Heart right ventricle (tissue), 16 donors: ENCODE measurements at places on chromosomes 5 and 9. TPM values are rescaled to one million over a fixed set of nuclear protein-coding genes. Genes with fewer than 3 reads are reported as not detected.
A peak's percentile ranks its signal among the peaks of the same experiment; 100 is the strongest.

The RASEF gene
- not detected for total RNA-seq

The QRFP gene
- total RNA-seq = not detected

The OR1J2 gene
- total RNA-seq = not detected

The LRRC19 gene
- total RNA-seq = not detected

The FOXD4L6 gene
- not detected for total RNA-seq

The NMUR2 gene
- not detected for total RNA-seq

GRCh38 chr9:35598866-35599590, 6.0 kb upstream of the TESK1 start:
- no peak overlapping the region for H3K27ac ChIP-seq
- H3K27me3 ChIP-seq = no peaks in the 10 kb centered on the region

GRCh38 chr5:138264183-138264582, 10.2 kb downstream of the GFRA3 start:
- H3K4me1 ChIP-seq = no peaks in the 10 kb centered on the region
- H3K4me3 ChIP-seq = no peak overlapping the region
- H3K27me3 ChIP-seq = no peaks in the 10 kb centered on the region
- no peak overlapping the region for H3K27ac ChIP-seq
- H3K36me3 ChIP-seq = no peaks in the 10 kb centered on the region
- DNase-seq = no peak

GRCh38 chr9:90726215-90726614, 75.4 kb upstream of the SYK start:
- DNase-seq = no peak
- no peaks in the 10 kb centered on the region for H3K27me3 ChIP-seq
- H3K27ac ChIP-seq = no peak overlapping the region
- no peaks in the 10 kb centered on the region for H3K4me1 ChIP-seq
- no peaks in the 10 kb centered on the region for H3K36me3 ChIP-seq

DNA sequence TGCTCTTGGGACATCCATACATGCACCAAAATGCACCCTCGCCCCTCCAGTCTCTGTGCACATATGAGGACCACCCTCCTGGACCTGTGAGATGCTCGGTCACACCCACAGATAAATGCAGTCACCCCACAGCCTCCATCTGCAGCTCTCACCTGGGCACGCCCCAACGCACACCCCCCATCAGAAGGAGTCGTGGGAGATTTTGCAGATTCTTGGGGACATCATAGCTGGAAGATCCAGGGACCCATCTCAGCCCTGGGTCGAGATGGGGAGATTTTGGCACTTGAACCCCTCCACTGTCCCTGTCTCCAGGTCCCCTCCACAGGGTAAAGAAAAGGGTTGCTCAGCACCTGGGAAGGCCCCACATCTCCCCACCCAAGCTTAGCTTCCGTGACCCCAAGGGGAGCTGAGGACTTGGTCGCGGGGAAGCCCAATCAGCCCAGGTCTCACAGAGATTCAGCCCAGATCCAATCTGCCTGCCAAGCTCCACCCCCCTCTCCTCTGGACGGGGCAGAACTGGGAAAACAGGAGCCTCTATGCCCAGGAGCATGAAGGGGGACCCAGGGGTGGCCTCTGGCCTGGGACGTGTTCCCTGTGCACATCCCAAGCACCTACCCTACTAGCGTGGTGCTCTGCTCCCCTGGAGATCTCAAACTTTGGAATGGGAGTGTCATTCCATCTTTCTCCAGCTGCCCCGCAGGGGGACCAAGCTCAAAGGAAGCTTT, 89.2 kb upstream of the LMX1B start:
- no peak for DNase-seq
- peak overlapping the region; percentile 40 for H3K27ac ChIP-seq
- peaks cover 17% of the 10 kb centered on the region for H3K27me3 ChIP-seq

GRCh38 chr5:154345255-154345952, 100.4 kb upstream of the SAP30L start:
- no peak overlapping the region for H3K27ac ChIP-seq
- H3K36me3 ChIP-seq = no peaks in the 10 kb centered on the region
- H3K4me1 ChIP-seq = peaks cover 6% of the 10 kb centered on the region
- DNase-seq = no peak
- H3K4me3 ChIP-seq = no peak overlapping the region
- no peaks in the 10 kb centered on the region for H3K27me3 ChIP-seq

DNA sequence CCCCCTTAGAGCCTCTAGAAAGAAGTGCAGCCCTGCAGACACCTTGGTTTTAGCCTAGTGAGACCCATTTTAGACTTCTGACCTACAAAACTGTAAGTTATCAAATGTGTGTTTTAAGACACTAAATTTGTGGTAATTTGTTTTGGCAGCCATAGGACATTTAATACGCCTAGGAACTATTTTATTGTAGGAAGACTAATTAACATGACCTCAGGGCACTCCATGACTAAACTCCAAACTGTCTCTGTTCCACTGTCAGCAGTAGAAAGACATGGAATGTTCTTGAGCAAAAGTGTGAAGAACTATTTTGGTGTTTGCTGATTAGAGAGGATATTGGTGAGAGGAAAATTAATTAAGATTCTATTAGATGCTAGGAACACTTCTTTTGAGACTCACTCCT, 4.1 kb upstream of the APC start:
- H3K36me3 ChIP-seq = no peaks in the 10 kb centered on the region
- no peak overlapping the region for H3K27ac ChIP-seq
- H3K4me1 ChIP-seq = peaks cover 14% of the 10 kb centered on the region
- H3K27me3 ChIP-seq = no peaks in the 10 kb centered on the region
- H3K4me3 ChIP-seq = no peak overlapping the region

DNA sequence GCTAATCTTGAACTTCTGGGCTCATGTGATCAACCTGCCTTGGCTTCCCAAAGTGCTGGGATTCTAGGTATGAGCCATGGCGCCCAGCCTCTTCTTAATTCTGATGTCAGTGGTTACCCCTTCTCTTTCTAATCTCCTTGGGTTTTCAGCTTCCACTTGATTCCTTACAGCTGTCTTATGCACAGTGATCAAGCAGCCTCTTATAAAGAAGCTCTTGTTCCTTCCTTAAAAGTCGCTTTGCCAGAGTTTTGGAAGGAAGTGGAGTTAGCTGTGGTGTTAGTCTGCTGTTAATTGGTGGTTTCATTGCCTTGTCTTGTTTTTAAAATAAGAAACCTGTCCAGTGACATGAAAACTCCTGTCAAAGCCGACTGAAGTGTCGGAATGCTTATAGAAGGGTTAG, 128.1 kb upstream of the CACNA1B start:
- H3K27ac ChIP-seq = no peak overlapping the region
- DNase-seq = no peak
- no peaks in the 10 kb centered on the region for H3K27me3 ChIP-seq
- H3K4me3 ChIP-seq = no peak overlapping the region
- H3K4me1 ChIP-seq = no peaks in the 10 kb centered on the region

DNA sequence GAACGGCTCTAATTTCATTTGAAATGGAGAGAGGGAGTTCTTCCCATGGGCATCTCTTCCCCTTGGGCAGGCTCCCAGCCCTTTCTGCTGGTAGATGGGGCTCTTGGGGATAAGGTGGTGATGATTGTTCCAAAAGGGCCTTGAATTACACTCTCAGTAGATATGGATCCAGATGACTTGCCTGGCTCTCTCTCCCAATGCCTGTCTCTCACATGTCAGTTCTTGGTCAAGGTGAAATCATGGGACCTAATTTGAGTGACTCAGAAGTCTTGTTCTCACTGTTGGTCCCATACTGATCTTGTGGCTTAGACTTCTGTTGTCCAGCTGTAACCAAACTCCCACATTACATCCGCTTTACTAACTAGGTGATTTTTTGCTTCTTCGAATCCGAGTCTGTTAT, 317.0 kb upstream of the RFX3 start:
- no peak overlapping the region for H3K4me3 ChIP-seq
- no peaks in the 10 kb centered on the region for H3K4me1 ChIP-seq
- DNase-seq = no peak
- no peaks in the 10 kb centered on the region for H3K27me3 ChIP-seq

DNA sequence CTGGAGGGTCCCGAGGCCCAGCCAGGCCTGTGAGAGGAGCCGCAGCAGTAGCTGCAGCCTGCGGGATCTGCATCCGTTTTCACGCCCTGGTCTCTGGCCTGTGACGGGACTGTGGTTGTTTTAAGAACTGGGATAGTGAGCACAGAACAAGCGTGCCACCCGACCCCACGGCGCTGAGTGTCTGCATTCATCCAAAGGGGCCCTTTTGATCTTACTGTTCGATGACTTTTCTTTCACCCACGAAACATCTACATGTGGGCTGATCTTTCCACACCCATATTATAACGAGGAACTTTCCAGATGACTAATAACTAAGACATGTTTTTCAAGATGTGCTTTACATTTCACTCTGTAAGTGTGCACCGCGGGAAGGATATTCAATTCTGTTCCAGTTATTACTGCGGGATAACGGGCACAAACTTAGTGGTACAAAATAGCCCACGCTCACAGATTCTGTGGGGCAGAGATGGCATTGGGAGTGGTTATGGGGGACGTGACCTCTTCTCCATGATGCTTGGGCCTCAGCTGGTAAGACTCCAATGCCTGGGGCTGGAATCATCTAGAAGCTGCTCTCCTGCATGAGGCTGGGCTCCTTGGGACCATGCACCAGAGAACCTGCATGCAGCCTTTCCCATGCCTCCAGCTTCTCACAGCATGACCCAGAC, 165.0 kb downstream of the SYK start:
- no peak overlapping the region for H3K27ac ChIP-seq
- H3K36me3 ChIP-seq = no peaks in the 10 kb centered on the region
- no peak overlapping the region for H3K4me3 ChIP-seq
- DNase-seq = no peak
- no peaks in the 10 kb centered on the region for H3K4me1 ChIP-seq

DNA sequence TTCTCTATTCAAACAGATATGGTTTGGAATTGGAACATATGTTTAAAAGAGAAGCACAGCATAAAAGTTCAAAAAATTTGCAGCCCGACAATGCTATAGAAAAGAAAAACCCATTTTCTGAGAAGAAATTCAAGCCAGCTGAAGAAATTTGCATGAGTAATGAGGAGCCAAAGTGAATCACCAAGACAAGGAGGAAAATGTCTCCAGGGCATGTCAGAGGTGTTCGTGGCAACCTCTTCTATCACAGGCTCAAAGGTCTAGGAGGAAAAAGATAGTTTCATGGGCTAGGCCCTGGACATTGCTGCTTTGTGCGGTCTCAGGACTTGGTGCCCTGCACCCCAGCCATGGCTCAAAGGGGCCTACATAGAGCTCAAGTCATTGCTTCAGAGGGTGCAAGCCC, 134.8 kb upstream of the ADAMTS16 start:
- no peaks in the 10 kb centered on the region for H3K36me3 ChIP-seq
- no peaks in the 10 kb centered on the region for H3K4me1 ChIP-seq
- DNase-seq = no peak
- H3K4me3 ChIP-seq = no peak overlapping the region

DNA sequence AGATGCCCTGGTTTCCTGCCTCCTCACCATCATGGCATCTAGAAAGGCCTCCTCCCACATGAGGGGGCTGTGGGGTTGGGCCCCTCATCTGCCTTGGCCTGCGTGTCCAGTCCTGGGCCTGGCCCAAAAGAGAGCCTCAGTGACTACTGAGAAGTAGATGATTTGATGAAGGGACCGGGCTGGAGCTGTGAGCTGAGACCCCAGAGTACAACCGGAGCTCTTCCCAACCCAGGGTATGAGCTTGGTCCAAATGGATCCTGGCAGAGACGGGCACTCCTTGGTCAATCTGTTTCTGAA, 62.9 kb downstream of the FGF18 start:
- H3K36me3 ChIP-seq = no peaks in the 10 kb centered on the region
- H3K4me1 ChIP-seq = peaks cover 7% of the 10 kb centered on the region
- no peak for DNase-seq
- no peak overlapping the region for H3K27ac ChIP-seq
- H3K4me3 ChIP-seq = no peak overlapping the region

DNA sequence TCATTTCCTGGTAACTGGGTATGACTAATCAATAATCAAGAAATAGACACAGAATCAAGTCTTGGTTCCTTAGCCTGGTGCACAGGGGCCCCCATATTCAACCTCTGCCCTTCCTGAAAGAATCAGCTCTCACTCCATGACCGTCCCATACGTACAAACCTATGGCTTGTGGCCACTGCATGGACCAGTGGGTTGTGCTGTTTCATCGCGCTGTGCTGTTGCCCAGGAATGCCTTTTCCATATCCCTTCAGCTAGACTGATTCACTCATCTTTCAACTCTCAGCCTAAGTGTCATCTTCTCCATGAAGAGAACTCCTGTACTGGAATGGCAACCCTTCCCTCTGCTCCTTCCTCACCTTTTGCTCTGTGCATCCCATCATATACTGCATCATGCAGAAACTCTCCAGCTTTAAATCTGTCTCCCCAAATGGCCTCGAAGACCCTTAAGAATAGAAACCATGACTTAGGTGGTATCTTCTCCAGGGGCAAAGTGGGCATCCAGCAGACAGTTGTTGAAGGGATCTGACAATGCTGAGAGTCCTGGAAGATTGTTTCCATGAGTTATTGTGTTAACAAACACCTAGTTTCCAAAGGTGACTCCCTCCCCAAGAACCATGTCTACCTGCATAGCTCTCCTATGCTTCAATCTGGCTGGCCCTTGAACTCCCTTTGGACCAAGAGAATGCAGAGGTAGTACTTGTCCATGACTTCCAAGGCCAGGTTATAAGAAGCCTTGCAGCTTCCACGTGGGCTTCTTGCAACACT, 180.8 kb downstream of the ACTL7B start:
- no peaks in the 10 kb centered on the region for H3K4me1 ChIP-seq
- peaks cover under 1% of the 10 kb centered on the region for H3K27me3 ChIP-seq
- H3K27ac ChIP-seq = no peak overlapping the region
- H3K4me3 ChIP-seq = no peak overlapping the region
- H3K36me3 ChIP-seq = no peaks in the 10 kb centered on the region
- DNase-seq = no peak

DNA sequence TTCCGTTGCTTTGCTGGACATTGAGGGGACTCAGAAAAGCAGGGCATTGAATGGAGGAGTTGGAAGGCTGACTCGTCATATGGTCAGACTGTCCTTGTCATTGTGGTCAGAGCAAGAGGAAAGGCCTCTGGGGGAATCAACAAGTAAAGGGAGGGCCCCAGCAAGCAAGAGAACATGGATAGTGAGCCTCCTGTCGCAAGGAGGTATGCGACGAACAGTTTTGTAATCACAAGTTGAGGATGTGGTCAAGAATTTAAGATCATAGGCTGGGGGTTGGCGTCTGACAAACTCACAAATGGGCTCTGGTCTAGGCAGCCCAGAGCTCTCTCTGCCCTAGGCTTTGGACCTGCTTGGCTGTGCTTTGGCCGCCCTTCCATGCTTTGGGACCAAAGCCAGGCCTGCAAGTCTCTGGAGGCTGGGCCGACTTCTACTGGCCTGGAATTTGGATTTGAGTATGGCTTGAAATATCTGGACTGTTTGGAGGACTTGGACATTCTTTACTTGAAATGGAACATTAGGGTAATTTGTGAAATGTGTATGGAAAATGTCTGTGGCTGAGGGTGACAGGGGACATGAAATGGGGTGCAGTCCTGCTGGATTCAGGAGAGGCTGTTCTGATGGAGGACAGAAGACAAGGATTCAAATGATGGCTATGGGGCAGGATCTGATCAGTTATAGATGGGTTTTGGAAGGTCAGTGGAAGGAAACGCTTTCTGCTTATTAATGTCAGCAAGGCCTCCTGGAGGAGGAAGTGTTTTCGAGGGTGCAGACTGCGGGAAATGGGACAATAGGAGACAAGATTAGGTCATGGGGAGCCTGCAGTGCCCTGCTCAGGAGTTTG, 19.2 kb upstream of the NDST1 start:
- H3K4me3 ChIP-seq = no peak overlapping the region
- H3K4me1 ChIP-seq = peaks cover 72% of the 10 kb centered on the region
- H3K27me3 ChIP-seq = no peaks in the 10 kb centered on the region
- H3K27ac ChIP-seq = peak overlapping the region; percentile 99
- peak; percentile 82 for DNase-seq
- H3K36me3 ChIP-seq = peaks cover 15% of the 10 kb centered on the region
